Sigmoid colon (tissue), 7 donors: ENCODE measurements at places on chromosomes 13 and 19. TPM values are rescaled to one million over a fixed set of nuclear protein-coding genes. Genes with fewer than 3 reads are reported as not detected.
A peak's percentile ranks its signal among the peaks of the same experiment; 100 is the strongest.

The NDUFA3 gene
- total RNA-seq, result 21.0 TPM

DNA sequence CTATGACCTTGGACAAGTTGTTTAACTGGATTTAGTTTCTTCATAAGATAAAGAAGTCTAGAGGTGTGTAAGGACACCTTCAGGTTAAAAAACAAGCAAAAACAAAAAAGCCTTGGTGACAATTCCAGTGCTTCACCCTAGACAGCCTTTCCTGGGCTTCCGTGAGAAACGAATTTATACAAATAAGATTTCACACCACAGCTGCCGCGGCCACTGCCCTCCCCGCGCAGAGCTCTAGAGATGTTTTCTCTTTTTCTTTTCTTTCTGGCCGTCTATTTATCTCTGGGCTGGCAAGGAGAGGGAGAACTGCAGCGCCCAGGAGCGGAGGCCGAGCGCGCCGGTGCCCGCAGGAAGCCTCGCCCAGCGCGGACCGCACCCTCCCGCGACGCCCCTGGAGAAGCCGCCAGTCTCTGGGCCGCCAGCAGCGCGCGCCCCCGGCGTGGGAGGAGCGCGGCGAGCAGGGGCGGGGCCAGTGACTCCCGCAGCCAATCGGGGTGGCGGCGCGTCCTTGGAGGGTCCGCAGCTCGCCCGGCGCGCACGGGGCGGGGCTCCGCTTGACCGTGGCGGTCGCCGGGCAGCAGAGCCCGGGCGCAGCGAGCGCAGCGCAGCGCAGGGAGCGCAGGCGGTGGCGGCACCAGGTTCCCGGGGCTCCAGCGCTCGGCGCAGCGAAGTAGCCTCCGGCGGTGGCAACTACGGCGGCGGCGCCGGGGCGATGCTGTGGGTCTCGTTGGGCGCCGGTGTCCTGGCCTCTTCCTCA, 107.0 kb downstream of the RXFP2 start:
- peak; percentile 89 for DNase-seq

DNA sequence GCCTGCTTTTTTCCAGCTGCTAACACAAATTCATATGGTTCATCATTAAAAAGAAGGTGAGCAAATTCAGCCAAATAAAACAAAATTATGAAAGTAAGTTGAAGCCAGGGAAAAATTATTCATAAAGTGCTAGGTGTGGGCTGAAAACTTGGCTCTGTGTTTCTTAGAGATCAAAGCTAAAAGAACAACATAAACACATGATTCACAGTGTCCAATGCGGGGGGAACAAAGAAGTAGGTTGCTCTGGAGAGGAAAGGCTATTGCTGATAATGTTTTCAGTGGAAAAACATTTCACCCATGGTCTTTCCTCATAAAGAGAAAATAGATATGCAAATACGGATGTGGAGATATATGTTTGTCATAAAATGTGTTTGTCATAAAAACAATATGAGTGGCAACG, 1691.5 kb upstream of the SLC10A2 start:
- DNase-seq, result no peak

GRCh38 chr13:45084515-45084914, 35.8 kb upstream of the GTF2F2 start:
- DNase-seq, result no peak

The KLK2 gene
- total RNA-seq, result not detected

The ELSPBP1 gene
- not detected for total RNA-seq

- no peak for DNase-seq
Measured at GRCh38 chr13:101026328-101026727, 351.7 kb upstream of the TMTC4 start.

DNA sequence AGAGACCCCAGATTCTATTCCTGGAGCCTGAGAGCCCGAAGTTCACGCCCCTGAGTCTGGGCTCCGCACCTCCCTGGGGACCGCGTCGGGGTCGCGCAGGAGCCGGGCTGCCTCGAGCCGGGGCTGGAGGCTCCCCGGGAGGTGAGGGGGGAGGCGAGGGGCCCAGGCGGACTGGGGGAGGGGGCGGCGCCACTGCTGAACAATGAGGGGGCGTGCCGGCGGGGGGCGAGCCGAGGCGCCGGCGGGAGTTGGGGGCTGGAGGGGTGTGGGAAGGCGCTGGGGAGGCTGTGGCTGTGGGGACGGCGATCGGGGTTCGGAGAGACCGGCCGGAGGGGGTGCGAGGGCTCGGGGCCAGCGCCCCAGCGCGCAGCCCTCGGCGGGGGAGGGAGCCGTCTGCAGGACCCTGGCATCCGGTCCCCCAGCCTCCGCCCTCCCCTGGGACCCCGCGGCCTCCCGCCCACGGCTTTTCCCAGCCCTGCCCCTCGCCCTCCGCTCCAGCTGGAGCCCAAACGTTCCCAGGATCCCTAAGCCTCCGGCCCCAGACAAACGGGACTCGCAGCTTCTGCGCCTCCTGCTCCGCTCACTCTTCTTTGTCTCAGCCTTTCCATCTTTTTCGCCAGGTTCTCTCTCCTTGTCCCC, 922 bp downstream of the PLEKHG2 start:
- DNase-seq, result peak; percentile 91

The RAB3D gene
- 24.0 TPM for total RNA-seq

- DNase-seq, result no peak
Measured at GRCh38 chr13:81664872-81665271, 1323.9 kb upstream of the SPRY2 start.

DNA sequence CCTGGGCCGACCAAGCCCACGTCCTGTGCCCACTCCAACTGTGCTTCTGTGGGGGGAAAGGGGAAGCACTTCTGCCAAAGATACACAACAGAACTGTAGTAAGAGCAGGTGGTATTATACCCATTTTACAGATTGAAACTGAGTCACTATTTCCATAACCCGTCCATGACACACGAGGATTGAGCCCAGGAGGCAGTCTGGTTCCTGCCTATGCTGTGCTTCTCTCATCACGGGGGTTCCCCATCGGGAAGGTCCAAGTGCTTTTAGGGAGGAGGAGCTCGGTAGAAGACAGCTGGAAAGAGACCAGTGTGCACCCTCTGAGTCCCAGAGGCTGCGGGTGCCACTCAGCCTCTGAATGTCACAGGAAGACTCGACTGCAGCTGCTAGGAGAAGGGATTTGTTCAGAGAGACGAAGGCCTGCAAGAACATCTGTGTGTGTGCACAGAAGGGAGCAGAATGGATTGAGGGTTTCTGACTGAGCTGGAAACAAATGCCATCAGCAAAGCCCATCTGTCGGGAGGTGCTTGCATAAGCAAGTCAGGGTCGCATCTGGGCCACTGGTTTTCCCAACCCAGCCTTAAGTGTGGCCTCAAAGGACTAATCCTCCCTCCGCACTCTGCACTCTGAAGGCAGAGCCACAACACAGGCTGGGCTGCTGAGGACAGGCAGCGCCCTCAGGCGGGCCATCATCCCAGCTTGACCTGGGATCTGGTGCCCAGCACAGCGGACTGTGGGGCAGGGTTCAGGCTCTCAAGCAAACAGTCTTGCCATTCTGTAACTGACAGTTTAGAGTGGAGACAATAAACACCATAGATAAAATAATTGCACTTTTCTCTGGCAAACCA, 150.0 kb downstream of the DPF1 start:
- DNase-seq, result no peak

The DKKL1 gene
- total RNA-seq, result 1.8 TPM

DNA sequence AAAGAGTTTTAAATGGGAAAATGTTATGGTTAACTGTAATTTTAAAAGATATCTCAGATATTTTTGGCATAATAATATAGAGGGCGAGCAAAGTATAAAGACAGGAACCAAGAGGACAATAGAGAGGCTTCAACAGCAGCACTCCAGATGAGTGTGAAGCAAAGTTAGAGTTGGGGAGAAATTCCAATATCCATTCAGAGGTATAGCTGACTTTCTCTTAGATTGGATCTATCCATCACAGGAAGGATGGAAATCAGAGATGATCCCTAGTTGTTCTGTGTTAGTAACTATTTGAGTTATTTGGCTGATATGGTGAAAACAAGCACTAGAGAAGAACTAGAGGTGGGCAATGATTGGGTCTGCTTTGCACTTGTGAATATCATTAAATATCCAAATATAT, 786.0 kb upstream of the KLHL1 start:
- no peak for DNase-seq

- DNase-seq, result no peak
Measured at GRCh38 chr19:3262362-3262761, 37.9 kb downstream of the CELF5 start.

GRCh38 chr13:43773602-43774001, 13.2 kb downstream of the ENOX1 start:
- no peak for DNase-seq

The ISYNA1 gene
- total RNA-seq, result 12.7 TPM
